Esophagus squamous epithelium (tissue), 5 donors: ENCODE measurements at places on chromosomes 4 and X. TPM values are rescaled to one million over a fixed set of nuclear protein-coding genes. Genes with fewer than 3 reads are reported as not detected.

Gene LDB2
- 3.9 TPM for total RNA-seq

DNA sequence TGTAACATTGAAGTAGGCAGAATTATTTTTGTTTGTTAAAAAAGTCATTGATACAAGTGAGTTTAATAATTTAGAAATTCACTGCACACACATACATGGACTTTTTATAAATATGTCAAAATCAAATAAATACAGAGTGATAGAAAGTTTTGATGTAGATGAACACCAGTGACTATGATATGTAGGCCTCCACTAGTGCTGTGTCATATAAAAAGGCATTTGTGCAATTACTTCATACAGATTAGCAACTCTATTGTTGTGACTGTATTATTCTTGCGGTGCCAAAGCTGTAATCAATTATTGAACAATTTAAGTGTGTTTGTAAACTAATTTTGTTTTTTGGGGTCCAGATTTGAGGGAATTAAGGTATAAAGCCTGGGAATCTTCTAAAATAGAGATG lies 366.2 kb upstream of the PITX2 start:
- H3K27me3 ChIP-seq: no peaks in the 10 kb centered on the region
- H3K36me3 ChIP-seq: no peaks in the 10 kb centered on the region
- H3K4me3 ChIP-seq: no peak overlapping the region

- H3K27me3 ChIP-seq: no peaks in the 10 kb centered on the region
- no peaks in the 10 kb centered on the region for H3K4me1 ChIP-seq
- peak overlapping the region; percentile 91 for H3K27ac ChIP-seq
Measured at GRCh38 chr4:128288689-128289106, 1.1 kb upstream of the PGRMC2 start.

GRCh38 chr4:8171984-8172924 lies 13.6 kb upstream of the ABLIM2 start:
- DNase-seq: no peak
- H3K4me1 ChIP-seq: no peaks in the 10 kb centered on the region
- H3K36me3 ChIP-seq: no peaks in the 10 kb centered on the region
- H3K4me3 ChIP-seq: no peak overlapping the region
- H3K27ac ChIP-seq: no peak overlapping the region

DNA sequence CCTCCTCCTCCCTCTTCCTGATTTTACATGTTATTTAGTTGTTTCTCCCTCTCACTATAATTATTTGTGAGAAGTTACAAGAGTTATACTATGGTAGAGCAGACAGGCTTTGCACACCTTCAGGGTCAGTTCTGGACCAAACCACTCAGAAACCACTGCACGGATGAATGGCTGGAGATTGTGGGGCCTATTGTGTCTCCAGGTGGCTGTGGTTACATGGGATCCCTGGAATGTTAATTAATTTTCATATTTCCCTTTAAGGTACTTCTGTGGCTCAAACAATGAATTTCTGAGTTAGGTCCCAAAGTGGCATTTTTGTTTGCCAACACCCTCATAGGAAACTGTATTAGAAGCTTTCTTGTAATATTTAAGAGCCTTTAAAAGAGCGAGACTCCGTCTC lies 151.9 kb downstream of the BMPR1B start:
- H3K36me3 ChIP-seq: no peaks in the 10 kb centered on the region
- no peaks in the 10 kb centered on the region for H3K4me1 ChIP-seq
- no peaks in the 10 kb centered on the region for H3K27me3 ChIP-seq
- H3K27ac ChIP-seq: no peak overlapping the region

- H3K27ac ChIP-seq: no peak overlapping the region
- H3K36me3 ChIP-seq: no peaks in the 10 kb centered on the region
- H3K4me1 ChIP-seq: no peaks in the 10 kb centered on the region
- no peaks in the 10 kb centered on the region for H3K27me3 ChIP-seq
- H3K4me3 ChIP-seq: no peak overlapping the region
Measured at GRCh38 chr4:114191496-114191895, 212.0 kb upstream of the ARSJ start.

DNA sequence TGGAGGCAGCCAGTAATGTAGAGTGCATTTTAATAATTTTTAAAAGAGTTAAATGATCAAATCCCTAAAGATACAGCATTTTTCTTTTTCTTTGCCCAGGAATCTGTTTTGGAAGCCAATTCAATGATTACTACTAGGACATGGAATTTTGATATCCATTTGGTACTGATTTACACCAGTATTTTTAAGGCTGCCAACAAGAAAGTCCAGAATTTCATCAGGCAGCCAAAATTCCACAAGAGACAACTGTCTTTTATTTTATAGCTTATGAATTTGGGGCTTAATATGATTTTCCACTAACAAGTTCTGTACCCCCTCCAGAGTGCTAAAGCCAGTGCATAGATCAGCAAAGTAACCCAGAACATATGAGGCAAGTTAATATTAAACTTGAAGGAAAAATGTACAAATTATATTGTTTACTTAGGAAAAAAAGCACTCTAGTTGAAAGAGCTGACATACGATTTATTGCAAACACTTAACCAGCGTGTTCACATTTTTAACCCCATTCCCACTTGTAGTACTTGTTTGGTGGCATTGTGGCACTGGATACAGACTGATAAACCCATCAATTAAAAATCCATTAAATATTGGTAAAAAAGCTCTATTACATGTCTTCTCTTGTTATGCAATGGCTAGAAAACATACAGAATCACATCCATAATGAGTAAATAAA lies 259.7 kb downstream of the DCHS2 start:
- no peaks in the 10 kb centered on the region for H3K4me1 ChIP-seq
- no peaks in the 10 kb centered on the region for H3K36me3 ChIP-seq
- DNase-seq: no peak
- no peaks in the 10 kb centered on the region for H3K27me3 ChIP-seq
- H3K27ac ChIP-seq: no peak overlapping the region
